ENCODE measurements at places on chromosomes 5 and 9.

- no peak for DNase-seq
- H3K36me3 ChIP-seq, result no peaks in the 10 kb centered on the region
- H3K27me3 ChIP-seq, result no peaks in the 10 kb centered on the region
- H3K4me3 ChIP-seq, result no peak overlapping the region
Measured at GRCh38 chr9:95067897-95068296, 249.6 kb downstream of the FANCC start.

DNA sequence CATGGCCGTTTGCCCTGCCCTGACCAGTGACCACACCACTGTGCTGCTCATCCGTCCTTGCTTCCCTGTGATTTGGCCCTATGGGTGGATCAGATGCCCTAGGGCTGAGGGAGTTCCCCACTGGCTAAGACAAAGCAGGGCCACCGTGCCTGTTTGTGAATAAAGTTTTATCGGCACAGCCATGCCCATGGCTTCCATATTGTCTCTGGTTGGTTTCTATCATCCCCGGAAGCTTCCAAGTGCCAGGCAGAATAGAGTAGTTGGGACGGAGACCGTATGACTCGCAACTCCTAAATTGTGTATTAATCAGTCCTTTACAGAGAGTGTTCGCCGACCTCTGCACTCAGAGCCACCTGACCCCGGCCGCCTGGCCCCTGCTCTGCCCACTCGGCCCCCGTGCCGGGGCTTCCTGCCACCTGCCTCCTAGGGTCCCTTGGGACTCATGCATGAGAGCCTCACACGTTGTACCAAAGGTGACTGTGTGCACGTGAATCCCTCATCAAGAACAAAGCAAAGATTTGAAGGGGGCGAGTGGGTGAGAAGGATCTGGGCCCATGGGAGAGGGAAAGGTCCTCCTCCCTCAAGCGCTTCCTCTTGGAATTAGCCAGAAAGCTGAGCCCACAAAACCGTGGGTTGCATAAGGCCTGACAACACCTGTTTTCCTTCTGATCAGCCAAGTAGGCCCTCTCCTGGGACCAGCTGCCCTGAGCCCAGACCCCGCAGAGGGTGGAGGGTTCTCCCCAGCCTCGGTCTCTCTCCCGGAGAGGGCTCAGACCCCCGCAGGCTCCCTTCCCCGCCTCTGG is 11.7 kb upstream of the FCN2 start:
- H3K27me3 ChIP-seq, result no peaks in the 10 kb centered on the region
- no peak for DNase-seq

GRCh38 chr9:31389075-31389474 is 995.4 kb upstream of the ACO1 start:
- no peaks in the 10 kb centered on the region for H3K36me3 ChIP-seq
- no peaks in the 10 kb centered on the region for H3K27me3 ChIP-seq
- H3K27ac ChIP-seq, result no peak overlapping the region
- no peaks in the 10 kb centered on the region for H3K4me1 ChIP-seq

- H3K36me3 ChIP-seq, result no peaks in the 10 kb centered on the region
- no peaks in the 10 kb centered on the region for H3K27me3 ChIP-seq
- H3K27ac ChIP-seq, result no peak overlapping the region
Measured at GRCh38 chr5:129917224-129917623, 13.0 kb downstream of the CHSY3 start.

GRCh38 chr9:96071076-96071814 is 195.8 kb downstream of the ERCC6L2 start:
- H3K4me1 ChIP-seq, result peaks cover 19% of the 10 kb centered on the region
- no peaks in the 10 kb centered on the region for H3K27me3 ChIP-seq
- no peaks in the 10 kb centered on the region for H3K36me3 ChIP-seq
- no peak for DNase-seq

- H3K27me3 ChIP-seq, result no peaks in the 10 kb centered on the region
- no peak overlapping the region for H3K4me3 ChIP-seq
- H3K4me1 ChIP-seq, result no peaks in the 10 kb centered on the region
- no peak for DNase-seq
- no peaks in the 10 kb centered on the region for H3K36me3 ChIP-seq
- H3K27ac ChIP-seq, result peak overlapping the region; percentile 80
Measured at GRCh38 chr5:134018986-134019316, 14.2 kb upstream of the VDAC1 start.

GRCh38 chr9:124290053-124290591 is 32.4 kb downstream of the NEK6 start:
- DNase-seq, result no peak
- no peaks in the 10 kb centered on the region for H3K27me3 ChIP-seq
- H3K4me1 ChIP-seq, result no peaks in the 10 kb centered on the region
- no peak overlapping the region for H3K4me3 ChIP-seq

DNA sequence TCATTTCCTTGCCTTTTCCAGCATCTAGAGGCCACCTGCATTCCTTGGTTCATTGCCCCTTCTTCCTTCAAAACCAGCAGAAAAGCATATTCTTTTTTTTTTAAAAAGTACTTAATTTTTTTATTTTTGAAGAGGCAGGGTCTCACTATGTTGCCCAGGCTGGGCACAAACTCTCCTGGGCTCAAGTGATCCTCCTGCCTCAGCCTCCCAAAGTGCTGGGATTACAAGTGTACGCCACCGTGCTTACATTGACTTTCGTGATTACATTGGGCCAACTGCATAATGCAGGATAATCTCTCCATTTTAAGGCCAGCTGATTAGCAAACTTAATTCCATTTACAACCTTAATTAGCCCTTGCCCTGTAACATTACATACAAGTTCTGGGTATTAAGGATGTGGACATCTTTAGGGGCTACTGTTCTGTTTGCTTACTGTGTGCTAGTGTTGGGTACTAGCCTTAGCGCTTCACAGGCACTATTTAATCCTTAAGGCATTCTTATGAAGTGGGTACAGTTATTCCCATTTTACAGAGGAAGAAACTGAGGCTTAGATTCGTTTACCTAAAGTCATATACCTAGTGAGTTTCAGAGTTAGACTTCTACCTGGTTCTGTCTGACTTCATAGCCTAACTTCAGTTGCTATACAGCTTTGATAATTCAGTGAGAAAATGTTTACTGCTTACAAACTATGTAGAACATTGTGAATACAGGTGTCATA is 33.7 kb downstream of the SLC25A51 start:
- H3K27ac ChIP-seq, result no peak overlapping the region
- no peaks in the 10 kb centered on the region for H3K36me3 ChIP-seq
- no peak overlapping the region for H3K4me3 ChIP-seq

DNA sequence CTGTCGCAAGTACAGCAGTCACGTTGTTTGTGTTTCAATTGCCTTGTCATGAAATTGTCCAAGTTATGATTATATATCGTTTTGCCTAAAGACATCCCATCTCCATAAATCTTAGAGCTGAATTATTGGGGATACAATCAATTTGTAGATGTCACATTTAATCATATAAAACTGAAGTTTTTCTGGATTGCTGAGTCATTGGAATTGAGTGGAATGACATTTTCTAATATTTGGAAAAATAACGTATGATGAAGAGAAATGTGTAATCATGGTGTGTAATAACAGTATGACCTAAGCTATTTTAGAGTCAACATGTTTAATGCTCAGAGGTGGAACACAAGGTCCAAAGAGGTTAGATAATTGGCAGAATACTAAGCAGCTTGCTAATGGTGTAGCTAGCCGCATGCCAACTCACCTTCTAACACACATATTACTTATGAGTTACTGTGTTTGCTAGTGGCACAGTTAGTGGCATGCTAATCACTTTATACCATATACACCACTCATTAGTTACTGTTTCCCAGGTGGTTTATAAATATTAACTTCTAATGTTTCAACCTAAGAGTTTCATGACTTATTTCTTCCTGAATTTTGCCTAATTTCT is 473.1 kb upstream of the GRAMD2B start:
- DNase-seq, result no peak
- no peaks in the 10 kb centered on the region for H3K36me3 ChIP-seq
- H3K27me3 ChIP-seq, result no peaks in the 10 kb centered on the region

- no peak overlapping the region for H3K27ac ChIP-seq
- no peaks in the 10 kb centered on the region for H3K27me3 ChIP-seq
- H3K4me1 ChIP-seq, result peaks cover 3% of the 10 kb centered on the region
- no peaks in the 10 kb centered on the region for H3K36me3 ChIP-seq
Measured at GRCh38 chr5:127757576-127757975, 54.4 kb downstream of the CCDC192 start.

DNA sequence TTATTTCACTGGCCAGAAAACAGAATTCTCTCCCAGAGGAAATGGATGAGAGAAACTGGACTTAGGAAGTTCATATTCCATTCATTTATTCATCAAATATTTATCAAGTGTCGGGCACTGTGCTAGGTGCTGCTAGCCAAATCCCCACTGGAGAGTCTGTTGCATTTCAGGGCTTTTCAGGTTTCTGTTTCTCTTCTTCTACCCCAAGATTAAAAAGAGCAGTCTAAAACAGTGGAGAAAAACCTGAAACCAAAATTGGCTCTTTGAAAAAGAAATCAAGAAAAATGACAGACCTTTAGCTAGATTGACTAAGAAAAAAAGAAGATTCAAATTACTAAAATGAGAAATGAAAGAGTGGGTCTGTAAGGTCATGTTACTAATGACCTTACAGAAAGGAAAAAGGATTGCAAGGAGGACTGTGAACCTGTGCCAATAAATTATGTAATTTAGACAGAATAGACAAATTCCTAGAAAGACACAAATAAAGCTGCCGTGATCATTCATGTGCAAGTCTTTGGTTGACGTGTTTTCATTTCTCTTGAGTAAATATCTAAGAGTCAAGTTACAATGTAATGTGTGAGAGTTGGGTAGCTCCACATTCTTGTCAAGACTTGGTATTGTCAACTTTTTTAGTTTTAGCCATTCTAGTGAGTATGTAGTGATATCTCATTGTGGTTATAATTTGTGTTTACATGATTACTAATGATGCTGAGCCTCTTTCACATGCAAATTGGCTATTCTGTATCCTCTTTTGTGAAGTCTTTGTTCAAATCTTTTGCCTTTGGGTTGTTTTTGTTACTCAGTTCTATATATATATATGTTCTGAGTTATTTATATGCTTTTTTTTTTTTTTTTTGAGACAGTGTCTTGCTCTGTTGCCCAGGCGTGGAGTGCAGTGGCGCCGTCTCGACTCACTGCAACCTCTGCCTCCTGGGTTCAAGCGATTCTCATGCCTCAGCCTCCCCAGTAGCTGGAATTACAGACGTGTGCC is 23.7 kb downstream of the SNX30 start:
- no peak for DNase-seq
- H3K4me3 ChIP-seq, result no peak overlapping the region
- no peaks in the 10 kb centered on the region for H3K4me1 ChIP-seq
- H3K36me3 ChIP-seq, result no peaks in the 10 kb centered on the region
- no peaks in the 10 kb centered on the region for H3K27me3 ChIP-seq

GRCh38 chr9:91908746-91909145 is 41.3 kb downstream of the ROR2 start:
- no peak overlapping the region for H3K27ac ChIP-seq
- no peak overlapping the region for H3K4me3 ChIP-seq
- peaks cover 4% of the 10 kb centered on the region for H3K4me1 ChIP-seq
- DNase-seq, result no peak

DNA sequence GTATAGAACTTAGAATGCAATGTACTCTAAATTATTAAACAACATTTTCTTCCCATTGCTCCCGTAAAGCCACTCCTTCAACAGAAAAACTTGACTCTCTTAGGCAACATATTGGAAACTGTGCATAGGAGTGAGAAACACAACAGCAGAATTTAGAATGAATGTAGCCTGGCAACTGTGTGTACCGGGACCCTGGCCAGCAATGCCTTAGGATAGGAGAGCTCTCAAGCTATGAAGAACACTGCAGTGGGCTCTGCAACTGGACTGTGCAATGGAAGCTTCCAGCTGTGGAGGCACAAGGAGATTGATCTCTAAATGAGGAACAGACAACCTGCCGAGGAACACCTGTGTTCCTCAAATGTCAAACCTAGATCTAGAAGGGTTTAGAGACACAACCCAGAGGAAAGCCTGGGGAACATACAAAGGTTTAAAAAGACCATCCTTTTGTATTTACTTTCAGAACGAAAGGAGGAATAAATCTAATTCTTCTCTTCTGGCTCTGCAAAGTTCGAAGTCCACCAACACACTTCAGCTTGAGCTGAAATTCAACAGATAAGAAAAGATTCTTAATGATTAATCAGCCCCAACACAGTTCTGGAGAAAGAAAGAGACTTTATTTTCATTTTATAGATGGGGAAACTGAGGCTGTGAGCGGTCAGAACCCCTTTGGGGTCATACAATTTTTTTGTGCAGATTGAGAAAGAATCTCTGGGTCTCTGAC is 51.5 kb upstream of the ARL15 start:
- H3K27ac ChIP-seq, result no peak overlapping the region
- no peaks in the 10 kb centered on the region for H3K4me1 ChIP-seq
- H3K27me3 ChIP-seq, result no peaks in the 10 kb centered on the region
- no peak for DNase-seq
- H3K36me3 ChIP-seq, result no peaks in the 10 kb centered on the region

- no peaks in the 10 kb centered on the region for H3K36me3 ChIP-seq
- no peaks in the 10 kb centered on the region for H3K4me1 ChIP-seq
- H3K4me3 ChIP-seq, result no peak overlapping the region
- no peaks in the 10 kb centered on the region for H3K27me3 ChIP-seq
- no peak overlapping the region for H3K27ac ChIP-seq
Measured at GRCh38 chr9:98790842-98791607, 5.3 kb downstream of the ANKS6 start.

GRCh38 chr5:32852535-32852934 is 141.4 kb downstream of the NPR3 start:
- no peak for DNase-seq
- H3K4me3 ChIP-seq, result no peak overlapping the region
- no peaks in the 10 kb centered on the region for H3K36me3 ChIP-seq

DNA sequence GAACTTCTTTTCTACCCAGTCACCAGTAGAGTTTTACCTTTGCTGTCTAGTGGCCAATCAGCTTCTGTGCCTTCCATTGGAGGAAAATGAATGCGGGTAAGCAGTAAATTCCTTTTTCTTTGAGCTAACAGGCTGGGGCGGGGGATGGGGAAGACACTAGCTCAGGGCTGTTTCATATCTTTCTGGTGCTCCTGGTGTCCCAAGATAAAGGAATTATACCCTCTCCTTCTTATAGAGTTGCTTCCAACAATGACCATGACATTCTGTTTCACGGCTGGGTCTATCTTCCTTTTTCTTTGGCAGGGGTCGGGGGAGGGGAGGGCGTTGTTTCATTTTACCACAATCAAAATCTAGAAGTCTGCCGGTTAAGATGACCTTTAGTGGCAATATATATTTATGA is 51.2 kb upstream of the RPS23 start:
- H3K36me3 ChIP-seq, result no peaks in the 10 kb centered on the region
- no peak for DNase-seq
- no peak overlapping the region for H3K4me3 ChIP-seq
- no peak overlapping the region for H3K27ac ChIP-seq
- no peaks in the 10 kb centered on the region for H3K4me1 ChIP-seq
- H3K27me3 ChIP-seq, result no peaks in the 10 kb centered on the region

GRCh38 chr5:8561224-8561840 is 692.4 kb downstream of the MTRR start:
- no peaks in the 10 kb centered on the region for H3K36me3 ChIP-seq
- no peak for DNase-seq
- H3K4me1 ChIP-seq, result no peaks in the 10 kb centered on the region
- H3K27me3 ChIP-seq, result no peaks in the 10 kb centered on the region

GRCh38 chr5:109191153-109191558 is 218.6 kb downstream of the PJA2 start:
- DNase-seq, result no peak
- H3K27ac ChIP-seq, result no peak overlapping the region
- H3K4me3 ChIP-seq, result no peak overlapping the region
- H3K36me3 ChIP-seq, result no peaks in the 10 kb centered on the region
- no peaks in the 10 kb centered on the region for H3K4me1 ChIP-seq

- H3K4me3 ChIP-seq, result no peak overlapping the region
- H3K27me3 ChIP-seq, result no peaks in the 10 kb centered on the region
- no peak overlapping the region for H3K27ac ChIP-seq
- H3K4me1 ChIP-seq, result no peaks in the 10 kb centered on the region
- no peak for DNase-seq
- no peaks in the 10 kb centered on the region for H3K36me3 ChIP-seq
Measured at GRCh38 chr5:111385970-111386831, 126.1 kb downstream of the STARD4 start.

Data from prostate gland (tissue), 2 donors.